ENCODE measurements at places on chromosomes 7 and 10.

DNA sequence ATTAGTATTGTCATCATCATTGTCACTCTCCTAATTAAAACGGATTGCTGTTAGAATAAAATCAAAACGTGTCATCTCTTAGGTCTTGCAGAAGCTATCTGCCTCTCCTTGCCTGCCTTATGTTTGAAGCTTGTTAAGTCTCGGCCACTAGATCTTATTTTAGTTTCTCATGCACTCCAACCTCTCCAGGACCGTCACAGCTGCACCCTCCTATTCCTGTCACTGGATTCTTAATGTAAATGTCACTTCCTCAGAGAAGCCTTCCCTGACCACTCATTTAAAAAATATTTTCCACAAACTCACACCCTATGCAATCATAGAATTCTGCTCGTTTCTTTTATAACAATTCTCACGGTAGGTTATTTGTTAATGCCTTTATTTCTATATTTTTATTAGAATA, 103.9 kb upstream of the DKK1 start:
- no peak for DNase-seq

DNA sequence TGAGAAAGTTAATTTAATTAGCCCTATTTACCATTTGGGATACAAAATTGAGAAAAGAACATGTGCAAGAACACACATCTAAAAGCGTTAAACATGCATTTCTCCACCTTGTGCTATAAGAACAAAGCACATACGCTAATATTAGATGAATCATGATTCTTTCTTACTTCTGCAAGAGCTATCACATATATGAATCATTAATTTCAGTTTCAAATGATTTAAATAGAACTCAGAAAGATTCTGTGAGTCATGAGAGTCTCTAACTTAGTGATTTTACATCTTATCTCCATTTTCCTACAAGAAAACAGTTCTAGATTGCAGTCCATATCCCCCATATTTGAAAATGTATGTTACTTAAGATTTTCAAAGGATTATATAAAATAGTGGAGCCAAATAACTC, 173.9 kb downstream of the RNLS start:
- DNase-seq, result no peak

DNA sequence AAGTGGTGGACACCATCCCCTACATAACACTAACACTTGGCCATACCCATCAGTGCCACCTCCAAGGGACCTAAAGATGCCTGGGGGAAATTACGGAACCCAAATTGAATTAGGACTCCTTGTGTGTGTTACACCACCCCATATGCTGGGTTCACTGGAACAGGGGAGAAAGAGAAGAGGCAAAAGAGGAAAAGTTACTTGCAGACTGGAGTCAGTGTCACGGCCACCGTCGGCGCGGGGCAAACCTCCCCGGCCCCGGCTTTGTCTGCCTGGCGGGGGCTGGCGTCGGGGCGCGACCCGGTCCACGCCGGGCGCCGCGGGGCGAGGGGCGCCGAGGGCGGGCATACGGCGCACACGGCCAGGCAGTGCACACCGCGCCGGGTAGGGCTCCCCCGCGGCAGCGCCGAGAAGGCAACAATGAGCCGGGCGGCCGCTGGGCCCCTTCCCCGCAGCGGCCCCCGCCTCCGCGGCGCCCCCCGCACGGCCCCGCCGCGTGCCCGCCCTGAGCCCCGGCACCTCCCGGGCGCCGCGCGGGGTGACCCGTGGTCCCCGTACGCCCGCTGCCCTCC, 171.1 kb downstream of the FAM107B start:
- DNase-seq, result peak; percentile 37

DNA sequence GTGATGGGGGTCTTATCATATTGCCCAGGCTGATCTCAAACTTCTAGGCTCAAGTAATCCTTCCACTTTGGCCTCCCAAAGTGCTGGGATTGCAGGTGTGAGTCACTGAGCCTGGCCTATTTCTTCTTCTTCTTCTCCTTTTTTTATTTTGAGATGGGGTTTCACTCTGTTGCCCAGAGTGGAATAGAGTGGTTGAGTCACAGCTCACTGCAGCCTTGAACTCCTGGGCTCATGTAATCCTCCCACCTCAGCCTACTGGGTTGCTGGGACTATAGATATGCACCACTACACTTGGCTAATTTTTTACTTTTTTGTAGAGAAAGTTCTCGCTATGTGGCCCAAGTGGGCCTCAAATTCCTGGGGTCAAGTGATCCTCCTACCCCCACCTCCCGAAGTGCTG, 124.3 kb downstream of the SKIDA1 start:
- no peak for DNase-seq

DNA sequence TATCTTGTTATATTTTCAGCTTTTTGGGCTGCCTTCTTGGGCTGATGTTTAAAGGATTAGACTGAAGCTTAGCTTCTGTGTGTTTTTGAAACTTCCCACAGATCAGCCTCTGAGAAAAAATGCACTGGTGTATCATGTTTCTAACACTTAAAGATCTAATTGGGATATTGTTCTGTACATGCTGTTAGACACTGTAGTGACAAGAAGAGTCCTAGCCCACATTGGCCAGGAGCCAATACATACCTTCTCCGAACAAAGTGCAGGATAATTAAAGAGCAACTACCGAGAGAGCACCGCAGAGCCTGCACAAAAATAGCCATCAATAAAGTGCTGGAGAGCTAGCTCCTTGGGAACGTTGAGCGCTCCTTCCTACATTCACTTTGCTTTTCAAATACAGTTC, 289.4 kb upstream of the SP8 start:
- DNase-seq, result no peak

DNA sequence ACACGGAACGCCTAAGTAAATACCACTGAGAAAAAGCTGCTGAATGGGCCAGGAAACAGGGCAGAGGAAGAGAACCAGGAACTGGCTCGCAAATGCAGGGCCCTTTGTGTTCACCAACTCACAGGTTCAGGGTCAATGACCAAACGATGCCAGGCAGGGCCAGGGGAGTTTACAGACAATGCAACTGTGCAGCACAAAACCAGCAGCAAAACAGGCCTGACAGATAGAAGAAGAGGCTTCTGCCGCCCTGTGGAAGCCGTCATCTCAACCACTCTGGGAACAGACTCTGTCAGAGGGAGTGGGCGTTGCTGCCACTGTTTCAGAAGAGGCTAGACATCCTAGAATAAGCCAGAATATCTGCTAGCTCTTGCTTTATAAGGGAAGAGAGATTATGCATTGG, 117.9 kb downstream of the KMT2E start:
- no peak for DNase-seq

- no peak for DNase-seq
Observed at GRCh38 chr10:98910546-98910945, 325.1 kb downstream of the HPSE2 start.

DNA sequence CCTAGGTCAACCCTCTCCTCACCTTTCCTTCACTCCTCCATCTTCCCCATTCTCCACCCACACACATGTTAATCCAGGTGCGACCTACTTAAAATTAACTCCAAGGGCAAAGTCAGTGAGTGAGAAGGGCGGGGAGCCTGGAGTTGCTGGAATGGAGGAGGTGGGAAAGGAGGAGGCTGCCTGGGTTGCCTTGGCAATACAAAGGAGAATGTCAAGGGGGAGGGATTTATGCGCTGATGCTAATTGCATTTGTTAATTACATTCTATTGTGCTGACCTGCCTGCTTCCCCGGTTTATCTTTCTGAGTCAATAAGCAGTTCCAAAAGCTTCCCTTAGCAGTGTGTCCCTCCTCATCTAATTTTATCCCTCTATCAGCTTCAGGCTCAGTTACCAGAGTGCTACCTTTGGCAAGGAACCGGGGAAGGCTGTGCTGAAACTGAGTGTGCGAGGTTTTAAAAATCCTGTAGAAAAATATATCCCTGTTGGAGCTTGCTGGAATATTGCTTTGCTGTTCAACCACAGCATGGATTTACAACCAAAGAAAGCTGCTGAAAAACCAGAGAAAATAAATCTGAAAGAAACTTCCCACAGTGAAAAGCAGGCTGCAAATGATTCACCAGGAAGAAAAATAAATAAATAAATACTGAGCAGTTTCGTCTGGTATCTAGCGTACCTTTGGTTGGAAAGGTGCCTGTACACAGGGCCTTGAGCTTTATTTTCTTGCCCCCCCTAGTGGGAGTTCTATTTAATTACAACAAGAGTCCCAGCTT, 113.2 kb upstream of the DGKB start:
- DNase-seq, result peak; percentile 85

All from hematopoietic multipotent progenitor cell treated with erythropoietin and hydrocortisone succinate and interleukin-3 and kit ligand, for 6 days (in vitro differentiated cells).